Hepatocyte (in vitro differentiated cells): ENCODE measurements at places on chromosomes 2 and 18. TPM values are rescaled to one million over a fixed set of nuclear protein-coding genes. Genes with fewer than 3 reads are reported as not detected.
A peak's percentile ranks its signal among the peaks of the same experiment; 100 is the strongest.

Gene COMMD1
- total RNA-seq, result 30.5 and 31.3 TPM in 2 replicates

GRCh38 chr2:204325468-204325867, 219.8 kb upstream of the PARD3B start:
- H3K36me3 ChIP-seq, result no peaks in the 10 kb centered on the region
- no peak overlapping the region for H3K27ac ChIP-seq
- DNase-seq, result peak; percentile 91

- H3K36me3 ChIP-seq, result no peaks in the 10 kb centered on the region
- H3K4me3 ChIP-seq, result no peak overlapping the region
- no peak for DNase-seq
- no peaks in the 10 kb centered on the region for H3K27me3 ChIP-seq
These were observed 73.6 kb upstream of the CYP1B1 start for GRCh38 chr2:38149531-38149930.

- peaks cover 14% of the 10 kb centered on the region for H3K4me1 ChIP-seq
- no peaks in the 10 kb centered on the region for H3K27me3 ChIP-seq
- H3K27ac ChIP-seq, result peak overlapping the region; percentile 50
These were observed 19.6 kb downstream of the TMEM17 start for GRCh38 chr2:62486439-62486765.

DNA sequence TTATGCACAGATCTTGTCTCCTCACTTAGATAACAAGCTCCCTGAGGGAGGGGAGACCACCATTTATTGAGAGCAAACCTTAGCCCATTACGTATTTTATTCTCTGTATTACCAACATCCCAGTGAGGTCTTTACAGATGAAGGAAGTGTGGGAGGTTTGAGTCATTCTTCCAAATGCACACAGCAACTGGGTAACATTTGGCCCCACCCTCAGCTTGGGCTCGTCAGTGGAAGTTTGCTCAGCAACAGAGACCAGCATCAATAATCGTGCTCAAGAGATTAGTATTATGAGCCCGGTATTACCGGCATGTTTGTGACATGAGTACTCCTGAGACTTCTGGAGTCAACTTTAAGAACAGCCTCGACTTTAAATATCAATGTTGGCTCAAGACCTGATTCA, 168.6 kb downstream of the ETAA1 start:
- no peaks in the 10 kb centered on the region for H3K27me3 ChIP-seq
- H3K27ac ChIP-seq, result peak overlapping the region; percentile 42
- peak; percentile 47 for DNase-seq

DNA sequence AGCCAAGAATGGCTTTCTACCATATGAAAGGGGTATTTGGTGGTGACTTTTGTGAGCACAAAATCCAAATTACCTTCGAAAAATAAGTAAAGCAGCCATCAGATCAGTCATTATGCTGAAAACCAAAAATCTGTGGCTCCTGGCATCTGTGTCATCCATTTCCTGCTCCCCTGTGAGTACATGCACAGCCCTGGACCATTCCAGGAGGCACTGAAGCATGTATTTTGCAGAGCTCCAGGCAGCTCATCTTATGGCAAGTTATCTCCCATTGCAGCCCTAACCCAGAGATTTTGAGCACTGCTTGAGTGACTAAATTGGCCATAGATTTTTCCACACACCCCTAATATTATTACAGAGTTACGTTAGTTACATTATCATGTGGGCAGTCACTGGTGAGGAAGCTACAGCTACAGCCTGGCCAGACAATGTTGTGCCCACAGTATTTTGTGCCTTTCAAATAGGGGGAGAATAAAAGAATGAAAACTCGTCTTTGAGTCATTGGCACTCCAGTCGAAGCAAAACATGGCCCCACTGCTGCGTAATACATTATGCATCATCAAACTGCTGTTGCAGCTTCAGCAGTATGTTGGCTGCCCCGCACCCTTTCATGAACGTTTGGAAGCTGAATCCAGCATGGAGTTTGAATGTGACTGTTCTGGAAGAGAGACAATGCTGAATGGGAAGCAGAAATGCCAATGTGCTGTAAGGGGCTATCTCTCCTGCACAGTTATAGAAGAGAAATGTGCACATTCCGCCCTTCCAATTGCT, 702.2 kb downstream of the RNF144A start:
- no peak overlapping the region for H3K4me3 ChIP-seq
- DNase-seq, result no peak
- no peaks in the 10 kb centered on the region for H3K4me1 ChIP-seq
- H3K27ac ChIP-seq, result no peak overlapping the region

GRCh38 chr2:152453129-152453911, 118.3 kb downstream of the FMNL2 start:
- H3K4me1 ChIP-seq, result peaks cover 9% of the 10 kb centered on the region
- peak overlapping the region; percentile 77 for H3K27ac ChIP-seq
- DNase-seq, result no peak
- H3K4me3 ChIP-seq, result no peak overlapping the region
- H3K36me3 ChIP-seq, result no peaks in the 10 kb centered on the region

Gene SMYD5
- total RNA-seq, result 15.5 and 28.3 TPM in 2 replicates

Gene SATB2
- total RNA-seq, result 7.7 and 8.7 TPM in 2 replicates

GRCh38 chr2:147351784-147352183, 493.0 kb upstream of the ACVR2A start:
- no peaks in the 10 kb centered on the region for H3K36me3 ChIP-seq
- H3K27ac ChIP-seq, result no peak overlapping the region
- no peaks in the 10 kb centered on the region for H3K27me3 ChIP-seq
